Renal cortical epithelial cell (primary cell): ENCODE measurements at places on chromosomes 12 and 14.

DNA sequence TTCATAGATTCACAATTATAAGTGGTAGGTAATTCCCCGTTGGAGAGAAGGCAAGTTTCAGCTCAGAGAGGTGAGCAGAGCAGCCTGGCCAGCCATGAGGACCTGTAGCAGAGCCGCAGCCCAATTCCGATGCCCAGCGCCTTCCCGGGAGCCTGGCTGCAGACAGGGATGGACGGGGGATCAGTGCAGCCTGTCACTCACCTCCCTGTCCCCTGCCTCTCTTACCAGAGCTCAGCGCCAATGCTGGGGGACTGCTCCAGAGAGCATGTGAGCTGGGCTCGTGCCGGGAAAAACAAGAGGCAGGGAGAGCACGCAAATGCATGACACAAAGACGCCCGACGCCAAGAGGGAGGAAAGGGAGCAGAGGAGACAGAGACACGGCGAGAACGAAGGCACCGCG lies 231.9 kb downstream of the BCL11B start:
- no peak for DNase-seq

- no peak for DNase-seq
These were observed 502 bp downstream of the MPHOSPH9 start for GRCh38 chr12:123232472-123232806.

GRCh38 chr12:44571006-44571550 lies 305.0 kb downstream of the NELL2 start:
- peak; percentile 46 for DNase-seq

- no peak for DNase-seq
These were observed 174.4 kb downstream of the PDZRN4 start for GRCh38 chr12:41362510-41362909.

DNA sequence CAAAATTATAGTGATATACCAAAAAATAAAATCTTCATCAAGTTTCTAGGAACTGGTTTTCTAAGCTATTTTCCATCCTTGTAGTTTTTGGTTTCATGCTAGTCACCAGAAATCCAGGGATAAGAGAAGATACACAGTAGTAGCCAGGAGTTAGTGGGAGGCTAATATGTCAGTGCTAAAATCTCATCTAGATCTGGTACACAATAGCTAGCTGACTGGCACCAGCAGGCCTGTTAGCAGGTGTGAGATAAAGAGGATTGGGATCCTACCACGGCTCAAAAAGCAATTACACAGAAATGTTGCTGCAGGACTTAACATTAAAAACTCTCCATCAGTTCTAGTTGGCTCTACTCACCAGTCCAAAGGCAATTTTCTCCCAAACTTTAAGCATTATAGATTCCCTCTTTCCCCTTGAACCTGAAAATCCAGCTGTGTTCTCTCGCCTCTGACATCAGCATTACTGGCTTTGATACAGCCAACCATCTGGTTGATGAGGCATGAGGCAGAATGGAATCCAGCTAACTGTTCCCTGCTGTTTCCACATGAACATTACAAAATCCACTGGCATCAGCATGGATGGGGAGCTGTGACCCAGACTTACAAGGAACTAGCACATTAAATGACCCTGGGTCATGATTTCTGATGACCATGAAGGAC lies 41.8 kb upstream of the CCDC196 start:
- DNase-seq: no peak

- no peak for DNase-seq
These were observed 207.7 kb downstream of the SLC6A15 start for GRCh38 chr12:84704856-84705255.

- no peak for DNase-seq
These were observed 19.0 kb downstream of the CORO1C start for GRCh38 chr12:108712165-108712924.

GRCh38 chr12:63841571-63841970 lies 2.9 kb upstream of the SRGAP1 start:
- DNase-seq: no peak

GRCh38 chr14:21748869-21749303 lies 75.3 kb upstream of the OR4E1 start:
- DNase-seq: peak; percentile 21

DNA sequence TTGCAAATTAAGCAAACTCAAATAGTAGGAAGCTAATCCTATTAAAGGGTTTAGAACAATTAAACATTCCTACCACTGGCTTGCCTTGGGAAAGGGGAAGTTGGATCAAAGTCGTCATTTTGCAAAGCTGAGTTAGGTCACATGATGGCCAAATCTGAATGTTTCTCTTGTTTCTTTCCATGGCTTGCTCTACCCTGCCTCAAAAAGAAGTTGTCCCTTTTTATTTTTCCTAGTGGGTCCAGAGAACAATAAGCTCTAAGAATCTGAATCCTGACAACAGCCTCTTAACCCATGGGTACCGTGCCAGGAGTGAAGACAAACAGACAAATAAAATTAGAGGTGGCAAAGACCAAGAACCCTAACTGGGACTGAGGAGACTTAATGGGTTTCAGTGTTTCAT lies 26.2 kb upstream of the NPFF start:
- no peak for DNase-seq

DNA sequence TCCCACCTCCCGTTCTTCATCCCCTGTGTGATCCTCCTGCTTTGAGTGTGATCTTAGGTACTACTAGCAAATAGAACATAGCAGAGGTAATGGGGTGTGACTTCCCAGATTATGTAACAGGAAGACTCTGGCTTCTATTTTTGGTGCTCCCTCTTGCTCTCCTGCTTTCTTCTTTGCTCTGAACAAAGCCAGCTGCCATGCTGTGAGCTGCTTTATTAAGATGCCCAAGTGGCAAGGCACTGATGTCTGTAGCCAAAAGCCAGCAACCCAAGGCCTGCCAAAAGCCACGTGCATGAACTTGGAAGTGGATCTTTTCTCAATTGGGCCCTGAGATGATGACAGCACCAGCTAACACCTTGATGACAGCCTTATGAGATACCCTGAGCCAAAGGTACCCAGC lies 5.8 kb upstream of the MFAP5 start:
- peak; percentile 57 for DNase-seq

DNA sequence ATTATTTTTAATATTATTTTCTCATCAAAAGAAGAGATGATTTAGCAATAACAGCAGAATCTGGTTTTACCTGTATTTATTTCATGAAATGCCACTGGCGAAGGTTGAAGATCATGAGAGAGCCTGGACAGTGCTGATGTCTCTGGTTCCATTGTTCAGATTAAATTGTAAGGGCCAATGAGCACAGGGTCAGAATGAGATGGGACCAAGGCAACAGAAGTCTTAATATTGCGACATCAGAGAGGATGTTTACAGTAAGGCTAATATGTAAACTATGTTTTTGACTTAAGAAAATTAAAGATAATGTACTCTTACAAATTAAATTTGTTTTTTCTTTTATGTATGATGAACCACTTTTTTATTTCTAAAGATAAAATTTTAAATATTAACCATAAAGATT lies 35.2 kb upstream of the KLRD1 start:
- DNase-seq: peak; percentile 10

DNA sequence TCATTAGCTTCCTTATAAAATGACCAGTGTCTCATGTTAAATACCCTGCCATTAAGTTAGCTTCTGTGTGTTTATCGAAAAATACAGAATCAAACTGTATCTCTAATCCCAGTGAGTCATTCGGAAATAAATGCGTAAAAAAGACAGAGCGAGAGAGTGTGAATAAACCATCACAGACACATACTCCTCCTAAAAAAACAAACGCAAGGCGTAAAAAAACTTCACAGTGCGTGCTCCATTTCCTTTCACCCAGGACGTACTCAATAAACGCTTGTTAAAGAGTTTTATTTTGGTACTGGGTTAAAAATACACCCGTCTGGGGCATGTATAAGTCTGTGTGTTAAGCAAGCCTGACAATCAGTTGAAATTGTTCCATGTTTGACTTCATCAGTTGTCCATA lies 58.8 kb upstream of the ISM2 start:
- no peak for DNase-seq

DNA sequence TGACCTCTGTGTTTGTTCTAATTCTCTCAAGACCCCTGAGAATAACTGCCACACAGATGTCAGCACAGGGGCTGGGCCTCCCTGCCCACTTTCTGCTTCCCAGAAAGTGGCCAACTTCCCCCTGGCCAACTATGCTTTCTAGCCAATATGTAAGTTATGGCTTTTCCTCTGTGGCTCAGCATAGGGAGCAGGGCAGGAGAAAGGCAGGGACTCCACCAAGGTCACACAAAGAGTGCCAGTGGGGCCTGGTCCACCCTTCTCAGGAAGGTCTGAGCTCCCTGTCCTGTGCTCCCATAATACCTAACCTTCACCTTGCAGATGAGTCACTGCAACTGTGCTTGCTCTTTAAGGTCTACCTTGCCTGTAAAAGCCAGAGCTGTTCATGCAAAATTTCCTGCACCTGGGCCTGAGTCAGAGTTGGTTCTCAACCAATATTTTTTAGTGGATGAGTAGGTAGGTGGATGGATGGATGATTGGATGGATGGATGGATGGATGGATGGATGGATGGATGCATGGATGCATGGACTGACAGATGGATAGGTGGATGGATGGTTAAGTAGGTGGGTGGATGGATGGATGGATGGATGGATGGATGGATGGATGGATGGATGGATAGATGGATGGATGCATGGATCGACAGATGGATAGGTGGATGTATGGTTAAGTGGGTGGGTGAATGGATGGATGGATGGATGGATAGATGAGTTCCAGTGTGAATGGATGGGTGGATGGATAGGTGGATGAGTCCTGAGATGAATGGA lies 64.2 kb downstream of the DIO3 start:
- peak; percentile 1 for DNase-seq

DNA sequence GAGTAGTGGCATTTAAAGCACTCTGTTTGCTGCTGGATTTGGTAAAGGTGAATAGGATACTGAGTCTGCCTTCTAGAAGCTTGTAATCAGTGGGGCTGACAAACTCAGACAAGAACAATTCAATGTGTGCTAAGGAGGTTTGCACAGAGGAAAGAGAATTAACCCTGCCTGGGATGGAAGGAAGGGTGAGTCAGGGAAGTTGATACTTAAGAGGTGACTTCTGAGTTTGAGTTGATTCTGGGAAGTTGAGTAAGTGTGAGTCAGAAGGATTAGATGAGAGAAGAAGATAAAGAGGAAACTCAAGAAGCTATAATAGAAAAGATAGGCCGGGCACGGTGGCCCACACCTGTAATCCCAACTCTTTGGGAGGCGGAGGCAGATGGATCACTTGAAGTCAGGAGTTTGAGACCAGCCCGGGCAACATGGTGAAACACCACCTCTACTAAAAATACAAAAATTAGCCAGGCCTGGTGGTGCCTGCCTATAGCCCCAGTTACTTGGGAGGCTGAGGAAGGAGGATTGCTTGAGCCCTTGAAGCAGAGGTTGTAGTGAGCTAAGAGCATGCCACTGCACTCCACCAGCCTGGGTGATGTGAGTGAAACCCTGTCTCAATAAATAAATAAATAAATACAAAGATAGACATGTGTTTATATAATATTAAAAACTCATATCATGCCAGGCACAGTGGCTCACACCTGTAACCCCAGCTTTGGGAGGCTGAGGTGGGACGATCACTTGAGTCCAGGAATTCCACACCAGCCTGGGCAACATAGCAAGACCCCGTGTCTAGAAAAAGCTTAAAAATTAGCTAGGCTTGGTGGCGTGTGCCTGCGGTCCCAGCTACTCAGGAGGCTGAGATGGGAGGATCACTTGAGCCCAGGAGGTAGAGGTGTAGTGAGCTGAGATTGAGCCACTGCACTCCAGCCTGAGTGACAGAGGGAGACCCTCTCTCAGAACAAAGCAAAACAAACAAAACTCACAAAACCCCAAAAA lies 126.8 kb upstream of the CPM start:
- DNase-seq: peak; percentile 96

GRCh38 chr12:92648242-92649031 lies 54.4 kb upstream of the PLEKHG7 start:
- DNase-seq: no peak

GRCh38 chr14:33515441-33515840 lies 435.4 kb downstream of the EGLN3 start:
- DNase-seq: no peak

GRCh38 chr12:3453990-3454680 lies 36.9 kb upstream of the PRMT8 start:
- peak; percentile 93 for DNase-seq

- no peak for DNase-seq
These were observed 21.0 kb downstream of the CFL2 start for GRCh38 chr14:34693228-34693939.
